ENCODE measurements at places on chromosomes 2 and 18. TPM values are rescaled to one million over a fixed set of nuclear protein-coding genes. Genes with fewer than 3 reads are reported as not detected.

SCTR gene
- total RNA-seq = not detected

POTEC gene
- not detected for total RNA-seq

ESPNL gene
- not detected for total RNA-seq

IMPACT gene
- 16.9 TPM for total RNA-seq

XDH gene
- not detected for total RNA-seq

NCKAP5 gene
- total RNA-seq = under 0.01 TPM

DNA sequence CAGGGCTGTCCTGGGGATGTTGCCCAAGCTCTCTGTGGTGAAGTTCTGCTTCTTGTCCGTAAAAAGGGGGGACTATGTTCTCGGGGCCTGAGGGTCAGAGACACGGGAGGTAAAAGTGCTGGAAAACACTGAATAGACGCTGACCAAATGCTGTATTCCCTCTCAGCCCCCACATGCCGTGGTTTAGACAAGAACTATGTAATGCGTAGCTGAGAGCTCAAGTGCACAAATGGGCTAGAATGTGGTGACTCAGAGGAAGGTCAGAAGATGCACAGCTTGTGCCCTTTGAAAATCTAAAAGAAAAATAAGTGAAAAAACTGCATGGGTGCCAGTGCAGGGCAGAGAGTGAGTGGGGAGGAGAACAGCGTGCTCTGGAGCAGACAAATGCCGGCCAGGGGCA, 80.3 kb upstream of the MAP4K4 start:
- DNase-seq = no peak

DNA sequence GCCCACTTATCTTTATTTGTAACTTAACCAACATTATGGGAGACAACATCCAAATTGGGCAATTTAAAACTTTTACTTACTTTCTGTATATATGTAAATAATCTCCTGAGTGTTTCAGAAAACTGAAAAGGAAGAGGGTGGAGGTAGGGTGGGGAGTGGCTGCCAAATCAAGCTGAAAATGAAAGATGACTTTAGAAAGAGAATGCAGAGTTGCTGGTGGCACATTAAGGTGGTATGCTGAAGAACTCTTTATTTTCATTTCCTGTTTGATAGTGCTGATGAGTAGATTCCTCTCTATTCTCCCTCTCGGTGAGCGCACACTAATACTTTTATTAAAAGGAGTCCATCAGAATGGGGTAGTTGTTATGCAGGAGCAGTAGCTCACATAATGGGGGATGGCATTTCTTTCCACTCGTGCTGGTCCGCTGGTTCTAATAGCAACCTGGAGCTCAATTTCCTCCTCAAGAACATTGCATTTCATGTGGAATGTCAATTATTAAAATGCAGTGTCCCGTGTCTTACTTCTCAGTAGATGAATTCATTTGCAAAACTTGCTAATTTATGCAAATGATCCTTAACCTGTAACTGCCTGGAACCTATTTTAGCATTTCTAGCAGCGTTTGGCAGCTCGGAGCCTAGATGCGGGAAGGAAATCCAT, 466.9 kb upstream of the HNRNPA3 start:
- DNase-seq = no peak

DNA sequence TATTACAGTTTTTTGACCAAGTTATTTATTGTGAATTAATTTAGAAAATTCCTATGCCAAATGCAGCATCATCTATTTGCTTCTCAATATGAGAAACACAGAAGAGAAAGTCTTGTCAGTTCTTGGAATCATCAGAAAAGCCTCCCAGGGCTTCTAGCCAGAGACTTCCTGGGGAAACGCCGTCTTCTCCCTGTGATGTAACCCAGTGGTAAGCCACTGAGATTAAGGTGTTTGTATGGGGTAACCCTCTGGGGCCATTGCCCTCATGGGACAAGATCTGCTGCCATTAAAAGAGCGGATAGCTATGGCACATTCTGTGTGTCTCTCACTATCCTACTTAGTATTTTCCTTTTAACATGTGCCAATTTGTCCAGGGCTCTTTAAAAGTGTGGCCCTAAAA, 28.0 kb downstream of the ANKRD29 start:
- no peak for DNase-seq

DNA sequence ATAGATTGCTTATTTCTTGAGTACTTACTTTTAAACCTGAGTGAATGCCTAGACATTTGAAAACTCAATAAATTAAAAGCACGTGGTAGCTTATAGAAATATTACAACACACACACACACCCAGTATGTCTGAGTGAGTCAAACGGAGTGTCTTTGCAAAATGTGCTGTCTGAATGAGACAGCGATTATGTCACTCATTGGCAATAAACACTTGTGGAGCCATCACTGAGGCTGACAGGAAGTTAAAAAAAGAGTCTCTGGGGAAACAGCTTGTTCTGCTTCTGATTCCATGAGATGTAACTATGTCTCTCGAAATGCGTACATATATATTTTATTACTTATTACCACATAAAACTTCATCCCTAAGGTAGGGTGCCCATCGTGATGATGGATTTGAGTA, 22.3 kb upstream of the VPS4B start:
- DNase-seq = no peak

- DNase-seq = no peak
These were observed 16.6 kb downstream of the RALB start for GRCh38 chr2:120269076-120269744.

- DNase-seq = peak; percentile 51
These were observed 78.7 kb upstream of the RGPD5 start for GRCh38 chr2:109715313-109715805.

Data from dermis microvascular lymphatic vessel endothelial cell (primary cell).